ENCODE measurements at places on chromosomes 16 and 17. TPM values are rescaled to one million over a fixed set of nuclear protein-coding genes. Genes with fewer than 3 reads are reported as not detected.
A peak's percentile ranks its signal among the peaks of the same experiment; 100 is the strongest.

The AATK gene
- total RNA-seq: 0.48 TPM

The HBM gene
- not detected for total RNA-seq

The TNP2 gene
- total RNA-seq: not detected

The ATP2A1 gene
- total RNA-seq: 1.8 TPM

The LONP2 gene
- total RNA-seq: 49.7 TPM

The TBC1D16 gene
- total RNA-seq: 2.0 TPM

The ADAP2 gene
- total RNA-seq: 2.0 TPM

The ZSCAN10 gene
- not detected for total RNA-seq

The RFWD3 gene
- total RNA-seq: 101 TPM

The PLK1 gene
- total RNA-seq: 75.3 TPM

The FNDC8 gene
- not detected for total RNA-seq

The ASIC2 gene
- not detected for total RNA-seq

GRCh38 chr17:9368631-9369030 lies 207.0 kb downstream of the STX8 start:
- H3K4me1 ChIP-seq: peaks cover 6% of the 10 kb centered on the region
- H3K27ac ChIP-seq: no peak overlapping the region
- DNase-seq: no peak
- H3K36me3 ChIP-seq: no peaks in the 10 kb centered on the region
- H3K27me3 ChIP-seq: no peaks in the 10 kb centered on the region

GRCh38 chr17:80860101-80860671 lies 131.5 kb upstream of the CHMP6 start:
- H3K4me3 ChIP-seq: no peak overlapping the region
- H3K27ac ChIP-seq: peak overlapping the region; percentile 45
- peaks cover 79% of the 10 kb centered on the region for H3K4me1 ChIP-seq
- DNase-seq: no peak
- peaks cover 90% of the 10 kb centered on the region for H3K36me3 ChIP-seq

DNA sequence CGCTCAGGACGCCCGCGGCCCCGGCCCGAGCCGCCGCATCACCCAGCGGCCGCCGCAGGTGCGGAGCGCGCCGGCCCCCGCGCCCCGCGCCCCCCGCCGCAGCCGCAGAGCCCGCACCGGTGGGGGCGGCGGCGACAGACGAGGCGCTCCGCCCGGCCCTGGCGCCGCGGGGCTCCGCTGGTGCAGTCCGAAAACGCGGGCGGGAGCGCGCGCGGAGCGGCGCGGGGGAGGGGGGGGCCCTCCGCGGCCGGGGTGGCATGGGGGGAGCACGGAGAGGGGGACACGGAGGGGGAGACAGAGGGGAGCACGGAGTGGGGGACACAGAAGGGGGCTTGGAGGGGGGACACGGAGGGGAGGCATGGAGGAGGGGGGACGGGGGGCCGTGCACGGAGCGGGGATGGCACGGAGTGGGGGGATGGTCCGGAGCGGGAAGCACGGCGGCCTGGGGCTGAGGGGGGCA lies at the start of gene AATK:
Gene AATK (minus strand): TSS at position 189 of the 460 bp plus-strand sequence. CDS start 229 bp downstream, outside the sequence.
- DNase-seq: no peak
- H3K27ac ChIP-seq: no peak within 1 kb of the TSS
- H3K4me3 ChIP-seq: no peak within 1 kb of the TSS
- no peaks in the 10 kb centered on the region for H3K4me1 ChIP-seq

- H3K27ac ChIP-seq: no peak overlapping the region
- H3K4me3 ChIP-seq: no peak overlapping the region
- no peak for DNase-seq
- peaks cover 32% of the 10 kb centered on the region for H3K4me1 ChIP-seq
- H3K36me3 ChIP-seq: peaks cover 8% of the 10 kb centered on the region
These were observed 3.6 kb upstream of the DUSP14 start for GRCh38 chr17:37485938-37486570.

- no peak overlapping the region for H3K27ac ChIP-seq
- H3K4me1 ChIP-seq: no peaks in the 10 kb centered on the region
These were observed 18.0 kb upstream of the JPH3 start for GRCh38 chr16:87584271-87584670.

GRCh38 chr17:9290226-9290613 lies 268.9 kb downstream of the NTN1 start:
- H3K4me3 ChIP-seq: no peak overlapping the region
- no peaks in the 10 kb centered on the region for H3K36me3 ChIP-seq
- DNase-seq: no peak

DNA sequence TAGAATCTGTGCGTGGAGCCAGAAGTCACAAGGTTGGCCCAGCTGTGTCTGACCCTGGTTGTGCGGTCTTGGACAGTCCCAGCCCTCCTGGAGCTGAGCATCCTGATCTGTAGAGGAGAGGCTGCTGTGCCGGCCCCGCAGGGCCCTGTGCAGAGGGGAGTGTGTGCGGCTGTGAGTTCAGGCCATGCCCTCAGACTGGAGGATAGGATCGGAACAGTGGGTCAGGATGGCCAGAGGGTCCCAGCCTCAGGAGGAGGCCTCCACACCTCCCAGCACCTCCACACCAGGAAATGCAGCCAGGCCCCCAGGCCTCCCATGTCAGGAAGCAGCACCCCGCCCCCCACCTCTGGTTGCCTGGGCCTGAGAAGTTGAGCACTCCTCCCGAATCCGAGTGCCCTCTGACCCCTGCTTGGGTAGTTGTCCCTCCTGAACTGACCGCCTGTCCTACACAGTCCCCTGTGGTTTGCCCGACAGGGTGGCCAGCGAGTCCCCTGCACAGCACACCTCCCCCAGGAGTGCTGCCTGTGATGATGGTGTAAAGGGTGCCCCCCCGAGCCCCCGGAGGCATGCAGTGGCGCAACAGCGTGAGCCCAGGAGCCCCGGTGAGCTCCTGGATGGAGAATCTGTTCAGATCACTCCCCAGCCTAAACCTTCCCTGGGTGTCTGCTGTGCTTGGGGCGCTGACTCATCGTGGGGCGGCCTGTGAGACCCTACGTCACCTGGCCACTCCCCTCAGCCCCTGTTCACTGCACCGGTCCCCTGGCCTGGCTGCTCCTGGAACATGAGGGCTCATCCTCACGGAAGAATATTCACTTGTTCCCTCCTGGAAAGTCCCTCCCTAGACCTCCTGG lies 285.2 kb downstream of the SEC14L1 start:
- peaks cover 49% of the 10 kb centered on the region for H3K4me1 ChIP-seq
- H3K4me3 ChIP-seq: no peak overlapping the region
- no peak for DNase-seq
- H3K36me3 ChIP-seq: peaks cover 23% of the 10 kb centered on the region
- H3K27ac ChIP-seq: no peak overlapping the region
- no peaks in the 10 kb centered on the region for H3K27me3 ChIP-seq

- H3K4me3 ChIP-seq: no peak overlapping the region
- no peak overlapping the region for H3K27ac ChIP-seq
- no peak for DNase-seq
- no peaks in the 10 kb centered on the region for H3K4me1 ChIP-seq
- H3K36me3 ChIP-seq: no peaks in the 10 kb centered on the region
- H3K27me3 ChIP-seq: no peaks in the 10 kb centered on the region
These were observed 95.3 kb downstream of the ZNF18 start for GRCh38 chr17:11901931-11902330.

- no peak overlapping the region for H3K4me3 ChIP-seq
- no peak for DNase-seq
- H3K36me3 ChIP-seq: peaks cover 13% of the 10 kb centered on the region
- H3K27me3 ChIP-seq: no peaks in the 10 kb centered on the region
- peaks cover 5% of the 10 kb centered on the region for H3K4me1 ChIP-seq
- no peak overlapping the region for H3K27ac ChIP-seq
These were observed 49.9 kb downstream of the MAP1LC3B start for GRCh38 chr16:87441886-87442580.

DNA sequence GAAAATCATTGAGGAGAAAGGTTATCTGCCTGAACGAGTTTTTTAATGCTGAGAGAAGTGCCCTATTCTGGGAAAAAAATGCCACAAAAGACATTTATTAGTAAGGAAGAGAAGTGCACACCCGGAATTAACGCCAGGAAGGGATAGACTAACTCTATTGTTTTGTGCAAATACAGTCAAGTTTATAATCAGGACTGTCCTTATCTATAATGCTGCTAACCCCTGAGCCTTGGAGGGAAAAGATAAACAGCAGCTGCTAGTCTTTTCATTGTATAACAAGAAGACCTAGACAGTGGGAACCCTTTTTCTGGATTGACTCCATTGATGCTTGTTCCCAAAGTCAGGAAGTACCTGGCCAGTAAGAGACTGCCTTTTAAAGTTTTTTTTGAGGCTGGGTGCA lies 26.5 kb downstream of the BCAS3 start:
- no peaks in the 10 kb centered on the region for H3K4me1 ChIP-seq
- DNase-seq: no peak
- H3K27ac ChIP-seq: no peak overlapping the region
- no peaks in the 10 kb centered on the region for H3K27me3 ChIP-seq
- H3K36me3 ChIP-seq: no peaks in the 10 kb centered on the region
- H3K4me3 ChIP-seq: no peak overlapping the region

GRCh38 chr16:30669026-30669902 lies 11.0 kb downstream of the FBRS start:
- no peaks in the 10 kb centered on the region for H3K27me3 ChIP-seq
- H3K4me1 ChIP-seq: no peaks in the 10 kb centered on the region
- H3K36me3 ChIP-seq: peaks cover 50% of the 10 kb centered on the region
- no peak overlapping the region for H3K4me3 ChIP-seq
- H3K27ac ChIP-seq: no peak overlapping the region

- peaks cover 6% of the 10 kb centered on the region for H3K27me3 ChIP-seq
- no peak for DNase-seq
- H3K27ac ChIP-seq: no peak overlapping the region
- no peaks in the 10 kb centered on the region for H3K4me1 ChIP-seq
- no peak overlapping the region for H3K4me3 ChIP-seq
These were observed 34.1 kb upstream of the SLC38A10 start for GRCh38 chr17:81328978-81329926.

GRCh38 chr16:57938936-57939871 lies 31.7 kb downstream of the CNGB1 start:
- H3K4me1 ChIP-seq: no peaks in the 10 kb centered on the region
- peaks cover 4% of the 10 kb centered on the region for H3K27me3 ChIP-seq
- no peak overlapping the region for H3K4me3 ChIP-seq

GRCh38 chr17:38741921-38742410 lies 6.2 kb downstream of the PCGF2 start:
- peaks cover 13% of the 10 kb centered on the region for H3K27me3 ChIP-seq
- H3K36me3 ChIP-seq: no peaks in the 10 kb centered on the region
- H3K27ac ChIP-seq: peak overlapping the region; percentile 1
- H3K4me1 ChIP-seq: peaks cover 21% of the 10 kb centered on the region
- no peak overlapping the region for H3K4me3 ChIP-seq

DNA sequence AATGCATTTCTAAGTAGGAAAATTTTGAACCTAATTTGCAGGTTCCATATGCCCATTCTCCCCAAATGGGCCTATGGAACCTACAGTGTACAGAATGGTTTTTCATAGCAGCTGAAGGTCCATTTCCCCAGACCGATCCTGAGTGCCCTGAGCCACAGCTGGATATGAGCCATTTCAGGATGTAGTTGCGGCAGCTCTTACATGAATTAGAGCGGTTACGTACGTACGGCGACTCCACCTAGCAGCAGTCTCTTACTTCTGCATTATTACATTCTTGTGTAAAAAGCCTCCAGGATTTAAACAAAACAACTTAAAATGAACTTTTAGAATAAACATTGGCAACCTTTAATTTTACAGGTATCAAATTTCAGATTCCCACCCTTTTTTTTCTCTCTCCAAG lies 225.3 kb downstream of the SNX29 start:
- H3K4me3 ChIP-seq: no peak overlapping the region
- no peaks in the 10 kb centered on the region for H3K36me3 ChIP-seq
- DNase-seq: no peak
- H3K4me1 ChIP-seq: no peaks in the 10 kb centered on the region

- H3K36me3 ChIP-seq: peaks cover 3% of the 10 kb centered on the region
- H3K27ac ChIP-seq: no peak overlapping the region
- H3K4me1 ChIP-seq: peaks cover 36% of the 10 kb centered on the region
- DNase-seq: no peak
- no peaks in the 10 kb centered on the region for H3K27me3 ChIP-seq
- H3K4me3 ChIP-seq: no peak overlapping the region
These were observed 86.1 kb downstream of the KANSL1 start for GRCh38 chr17:46106966-46107644.

- H3K27me3 ChIP-seq: no peaks in the 10 kb centered on the region
- H3K36me3 ChIP-seq: no peaks in the 10 kb centered on the region
- peaks cover 40% of the 10 kb centered on the region for H3K4me1 ChIP-seq
- DNase-seq: peak; percentile 33
- H3K4me3 ChIP-seq: no peak overlapping the region
- peak overlapping the region; percentile 18 for H3K27ac ChIP-seq
These were observed 47.2 kb downstream of the HOXB1 start for GRCh38 chr17:48483471-48484131.

- no peak overlapping the region for H3K27ac ChIP-seq
- H3K27me3 ChIP-seq: peaks cover 18% of the 10 kb centered on the region
- DNase-seq: no peak
- no peak overlapping the region for H3K4me3 ChIP-seq
- H3K4me1 ChIP-seq: no peaks in the 10 kb centered on the region
- no peaks in the 10 kb centered on the region for H3K36me3 ChIP-seq
These were observed 33.6 kb upstream of the CACNG4 start for GRCh38 chr17:66930933-66931332.

DNA sequence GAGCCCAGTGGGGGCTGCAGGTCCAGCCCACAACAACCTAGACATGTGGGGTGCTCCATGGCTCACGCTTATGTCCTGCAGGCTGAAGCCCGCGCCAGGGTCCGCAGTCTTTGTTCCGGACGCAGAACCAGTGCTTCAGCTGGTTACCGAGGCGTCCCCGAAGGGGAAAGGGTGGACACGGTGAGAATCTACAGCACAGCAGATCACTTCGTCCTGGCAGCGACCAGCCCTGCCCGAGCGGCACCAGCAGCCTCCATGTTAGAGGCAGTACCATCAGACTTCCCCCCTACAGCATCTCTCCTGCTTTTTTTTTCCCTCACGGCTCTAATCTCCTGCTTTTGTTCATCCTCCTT lies 1736.4 kb downstream of the TP53TG3F start:
- H3K36me3 ChIP-seq: no peaks in the 10 kb centered on the region
- no peak for DNase-seq
- H3K4me1 ChIP-seq: no peaks in the 10 kb centered on the region
- no peak overlapping the region for H3K27ac ChIP-seq

DNA sequence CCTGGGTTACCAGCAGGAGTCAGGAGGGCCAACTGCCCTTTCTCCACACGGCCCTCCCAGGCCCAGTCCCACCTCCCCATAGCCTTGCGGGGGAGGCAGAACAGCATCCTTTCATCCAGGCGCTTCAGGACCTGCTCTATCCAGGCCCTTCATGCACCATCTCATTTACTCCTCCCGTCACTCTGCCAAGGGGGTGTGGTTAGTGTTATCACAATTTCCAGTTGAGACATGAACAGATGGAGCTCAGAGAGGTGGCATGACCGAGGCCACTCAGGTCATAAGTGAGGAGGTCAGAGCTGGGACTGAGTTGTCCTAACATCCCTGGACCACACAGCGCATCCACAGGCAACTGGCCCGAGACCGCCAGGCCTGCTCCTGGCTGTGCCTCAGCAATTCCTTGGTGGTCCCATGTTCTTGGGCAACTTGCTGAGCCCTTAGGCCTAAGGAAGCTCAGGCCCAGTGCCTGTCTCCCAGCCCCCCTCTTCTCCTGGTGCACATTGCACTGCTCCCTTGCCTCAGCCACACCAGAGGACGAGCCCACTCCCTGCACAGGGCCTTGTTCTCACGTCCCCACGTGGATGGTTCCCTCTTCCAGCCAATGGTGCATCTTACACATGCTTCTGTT lies 23.8 kb downstream of the C17orf100 start:
- H3K4me3 ChIP-seq: no peak overlapping the region
- H3K36me3 ChIP-seq: no peaks in the 10 kb centered on the region
- no peak overlapping the region for H3K27ac ChIP-seq
- H3K27me3 ChIP-seq: peaks cover 21% of the 10 kb centered on the region
- no peak for DNase-seq

- no peak for DNase-seq
- no peaks in the 10 kb centered on the region for H3K27me3 ChIP-seq
- no peak overlapping the region for H3K4me3 ChIP-seq
- peaks cover 6% of the 10 kb centered on the region for H3K4me1 ChIP-seq
- H3K27ac ChIP-seq: no peak overlapping the region
- no peaks in the 10 kb centered on the region for H3K36me3 ChIP-seq
These were observed 318.7 kb downstream of the CPPED1 start for GRCh38 chr16:12484972-12485371.
